ENCODE measurements at places on chromosomes 7 and 10. TPM values are rescaled to one million over a fixed set of nuclear protein-coding genes. Genes with fewer than 3 reads are reported as not detected.

- no peak for DNase-seq
Measured at GRCh38 chr10:61411706-61412105, 41.5 kb downstream of the TMEM26 start.

DNA sequence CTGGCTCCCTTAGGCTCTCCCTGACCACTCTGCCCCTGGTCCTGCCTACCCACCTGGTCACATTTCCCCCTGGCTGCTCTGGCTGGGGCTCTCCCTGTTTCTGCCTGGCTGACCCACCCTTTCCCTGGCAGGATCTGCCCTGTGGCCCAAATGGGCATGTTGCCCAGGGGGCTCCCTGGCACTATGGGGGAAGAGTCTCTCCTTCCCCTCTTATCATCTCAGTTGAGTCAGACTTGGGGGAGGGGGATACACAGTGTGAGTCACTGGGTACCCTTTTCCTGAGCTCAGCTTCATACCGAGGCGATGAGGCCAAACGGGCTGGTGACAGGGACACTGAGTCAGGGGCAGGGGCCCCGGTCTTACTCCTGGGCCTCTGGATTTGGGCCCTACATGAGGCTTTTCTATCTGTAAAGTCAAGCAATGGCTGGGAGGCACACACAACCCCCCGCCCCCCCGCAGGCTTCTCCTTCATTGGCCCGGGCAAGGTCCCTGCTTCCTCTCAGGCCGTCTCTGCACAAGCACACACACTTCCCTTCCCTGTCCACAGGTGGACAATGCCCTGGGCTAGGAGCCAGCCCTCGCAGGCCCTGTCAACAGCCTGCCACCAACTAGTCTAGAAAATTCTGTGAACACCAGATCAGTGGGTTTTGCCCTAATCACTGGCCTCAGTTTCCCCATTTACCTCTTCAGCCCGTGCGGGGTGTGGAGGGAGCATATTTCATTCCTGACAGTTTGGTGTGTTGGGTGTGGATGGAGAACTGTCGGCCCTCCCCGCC is 627 bp upstream of the FLNC start:
- no peak for DNase-seq

- DNase-seq: no peak
Measured at GRCh38 chr7:74066626-74067025, 17.0 kb upstream of the LIMK1 start.

The CDC14C gene
- total RNA-seq: not detected

The KIF11 gene
- 55.7 TPM for total RNA-seq

The HPS6 gene
- 20.6 TPM for total RNA-seq

Measured in WTC11 (cell line).